NCI-H2029 (cell line): ENCODE measurements at places on chromosomes 16 and 17.

DNA sequence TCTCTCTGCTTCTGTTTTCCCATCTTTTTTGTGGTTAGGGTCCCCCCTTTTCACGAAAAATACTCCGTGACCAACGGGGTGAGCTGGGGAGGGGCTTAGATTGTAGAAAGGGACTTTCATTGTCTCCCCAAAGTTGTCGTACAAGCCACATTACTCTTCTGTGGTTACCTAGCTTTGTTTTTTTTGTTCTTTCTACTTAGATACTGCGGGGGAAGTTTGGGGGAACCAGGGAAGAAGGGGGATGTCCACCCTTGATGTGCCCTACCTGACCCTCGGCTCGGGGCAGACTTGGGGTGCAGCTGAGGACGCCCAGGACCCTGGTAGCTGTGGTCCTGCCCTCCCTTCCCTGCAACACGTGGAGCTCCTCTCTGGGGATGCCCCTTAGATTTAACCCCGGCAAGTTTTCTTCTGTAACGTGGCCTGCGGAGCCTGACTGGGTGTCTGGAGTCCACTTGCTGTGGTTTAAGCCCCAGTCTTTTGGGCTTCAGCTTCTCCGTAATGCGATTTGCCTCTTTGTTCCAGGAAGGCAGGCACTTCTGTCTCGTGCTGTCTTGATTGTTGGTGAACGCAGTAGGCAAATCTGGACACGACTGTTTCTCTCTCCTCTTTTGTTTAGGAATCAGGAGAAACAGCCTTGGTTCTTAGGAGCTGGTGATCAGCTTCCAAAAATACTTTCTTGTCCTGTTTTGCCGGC is 892 bp downstream of the ABCC1 start:
- no peak for DNase-seq

DNA sequence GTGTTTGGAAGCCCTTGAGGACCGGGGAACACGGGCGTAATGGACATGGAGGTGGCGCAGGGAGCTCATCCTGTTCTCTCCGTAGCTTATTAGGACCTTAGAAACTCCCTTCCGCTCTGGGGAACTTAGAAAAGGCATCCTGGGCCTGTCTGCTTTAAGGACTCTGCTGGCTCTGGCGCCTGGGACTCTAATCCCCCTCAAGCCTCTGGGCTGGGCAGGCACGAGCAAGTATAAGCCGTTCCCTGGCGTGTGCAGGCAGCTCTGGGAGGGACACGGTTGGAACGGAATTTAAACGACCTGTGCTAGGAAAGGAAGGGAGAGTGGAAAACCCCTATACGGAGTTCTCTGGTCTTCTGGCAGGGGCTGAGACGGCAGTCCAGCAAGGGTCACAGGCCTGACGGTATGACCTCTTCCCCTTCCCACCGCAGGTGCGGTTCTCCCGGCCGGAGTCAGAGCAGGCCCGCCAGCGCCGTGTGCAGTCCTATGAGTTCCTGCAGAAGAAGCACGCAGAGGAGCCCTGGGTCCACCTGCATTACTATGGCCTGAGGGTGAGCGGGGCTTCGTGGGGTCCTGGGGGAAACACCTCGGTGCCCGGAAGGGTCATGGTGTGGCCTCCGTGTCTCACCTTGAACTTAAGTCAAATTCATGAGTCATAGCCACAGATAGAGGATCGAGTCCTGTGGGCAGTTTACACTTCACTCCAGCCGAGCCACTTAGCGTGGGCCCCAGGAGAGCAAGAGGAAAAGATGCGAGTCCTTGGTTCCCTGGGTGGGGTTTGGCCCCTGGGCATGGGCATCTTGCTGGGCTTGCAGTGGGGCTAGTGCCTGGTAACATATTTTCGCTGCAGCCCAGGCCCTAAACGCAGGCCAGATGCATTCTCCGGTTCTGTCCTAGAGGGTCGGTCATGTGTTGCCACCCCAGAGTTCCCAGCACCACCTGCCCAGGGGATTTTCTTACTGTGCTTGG is 17.7 kb downstream of the POLR3E start:
- no peak for DNase-seq

- DNase-seq = no peak
Observed at GRCh38 chr16:12259651-12260050, 283.1 kb downstream of the SNX29 start.

DNA sequence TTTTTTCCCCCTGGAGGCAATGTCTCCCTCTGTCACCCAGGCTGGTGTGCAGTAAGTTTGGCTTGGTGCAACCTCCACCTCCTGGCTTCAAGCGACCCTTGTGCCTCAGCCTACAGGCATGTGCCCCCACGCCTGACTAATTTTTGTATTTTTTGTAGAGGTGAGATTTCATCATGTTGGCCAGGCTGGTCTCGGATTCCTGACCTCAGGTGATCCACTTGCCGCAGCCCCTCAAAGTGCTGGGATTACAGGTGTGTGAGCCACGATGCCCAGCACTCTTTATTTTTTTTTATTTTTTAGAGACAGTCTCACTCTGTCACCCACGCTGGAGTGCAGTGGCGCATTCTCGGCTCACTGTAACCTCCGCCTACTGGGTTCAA is 113.2 kb downstream of the ABCC6 start:
- no peak for DNase-seq

GRCh38 chr16:69440250-69440649 is 15.8 kb downstream of the CYB5B start:
- DNase-seq = no peak

- DNase-seq = no peak
Observed at GRCh38 chr17:76515274-76515949, 14.2 kb upstream of the RHBDF2 start.

GRCh38 chr17:2871205-2871604 is 75.0 kb downstream of the RAP1GAP2 start:
- no peak for DNase-seq

GRCh38 chr16:67162506-67163163 is 1.9 kb upstream of the HSF4 start:
- DNase-seq = no peak

DNA sequence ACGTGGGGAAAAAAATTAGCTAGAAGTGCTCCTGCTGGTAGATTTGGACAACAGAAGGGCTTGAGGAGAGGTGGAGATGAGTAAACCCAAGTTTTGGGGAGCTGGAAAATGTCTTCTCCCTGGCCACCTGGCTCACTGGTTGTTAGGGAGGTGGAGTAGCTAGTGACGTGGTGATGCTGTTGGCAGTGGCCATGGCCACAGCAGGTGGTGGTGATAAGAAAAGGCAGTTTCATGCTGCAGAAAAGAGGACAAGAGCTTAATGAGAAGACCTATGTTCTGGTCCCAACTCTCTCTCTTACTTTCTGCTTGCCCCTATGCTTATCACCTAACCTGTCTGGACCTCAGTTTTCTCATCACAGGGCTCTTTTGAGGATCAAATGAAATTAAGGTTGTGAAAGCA is 223.5 kb upstream of the N4BP1 start:
- no peak for DNase-seq

DNA sequence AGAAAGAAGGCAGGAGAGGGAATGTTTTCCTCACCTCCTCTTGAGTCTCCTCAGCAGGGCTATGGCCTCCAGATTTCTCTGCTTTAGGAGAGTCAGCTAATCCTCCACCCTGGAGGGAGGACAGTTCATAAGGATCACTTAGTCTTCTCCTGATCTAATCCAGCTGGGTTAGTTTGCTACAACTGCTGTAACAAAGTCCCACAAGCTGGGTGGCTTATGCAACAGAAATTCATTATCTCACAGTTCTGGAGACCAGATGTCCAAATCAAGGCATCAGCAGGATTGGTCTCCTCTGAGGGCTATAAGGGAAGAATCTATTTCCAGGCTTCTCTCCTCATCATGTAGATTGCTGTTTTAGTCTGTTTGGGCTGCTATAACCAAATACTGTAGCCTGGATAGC is 40.6 kb upstream of the XYLT1 start:
- no peak for DNase-seq

GRCh38 chr17:80955671-80956280 is 35.9 kb upstream of the CHMP6 start:
- no peak for DNase-seq

- no peak for DNase-seq
Observed at GRCh38 chr16:83271123-83271522, 536.7 kb upstream of the HSBP1 start.

GRCh38 chr16:66735891-66736290 is 15.5 kb downstream of the DYNC1LI2 start:
- DNase-seq = no peak

- no peak for DNase-seq
Observed at GRCh38 chr16:65116818-65117430, 4.9 kb downstream of the CDH11 start.

DNA sequence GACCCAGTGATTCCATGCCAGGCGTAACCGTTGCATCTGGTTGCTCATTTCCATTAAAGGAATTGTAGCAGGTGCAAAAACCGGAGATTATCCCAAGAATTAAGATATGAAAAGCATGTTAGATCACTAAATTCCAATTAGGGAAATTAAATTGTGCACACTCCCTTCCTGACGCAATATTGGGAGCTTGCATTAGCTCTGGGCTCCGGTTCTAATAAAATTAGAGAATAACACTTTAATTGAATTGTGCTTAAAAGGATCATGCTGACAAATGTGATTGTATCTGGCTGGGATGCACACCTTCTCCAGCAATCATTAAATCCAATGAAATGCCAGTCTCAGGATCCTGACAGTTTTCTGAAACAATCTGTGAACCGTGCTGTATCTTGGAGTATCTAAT is 38.1 kb downstream of the IRX5 start:
- no peak for DNase-seq

DNA sequence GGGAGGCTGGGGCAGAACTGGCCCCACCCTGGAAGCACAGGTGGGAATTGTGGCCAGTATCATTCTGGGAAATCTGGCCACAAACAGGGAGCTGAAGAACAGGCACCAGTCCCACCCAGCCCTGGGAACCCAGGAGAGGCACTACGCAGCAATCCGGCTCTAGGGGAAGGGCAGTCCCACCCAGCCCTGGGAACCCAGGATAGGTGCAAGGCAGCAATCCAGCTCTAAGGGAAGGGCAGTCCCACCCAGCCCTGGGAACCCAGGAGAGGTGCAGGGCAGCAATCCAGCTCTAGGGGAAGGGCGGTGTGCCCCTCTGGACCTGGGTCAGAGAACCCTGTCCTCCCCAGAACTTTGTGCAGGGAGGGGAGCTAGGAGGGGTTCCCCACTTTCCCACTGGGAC is 7.1 kb downstream of the DRC3 start:
- no peak for DNase-seq

- no peak for DNase-seq
Observed at GRCh38 chr17:50344731-50345365, 1.1 kb upstream of the XYLT2 start.

- DNase-seq = no peak
Observed at GRCh38 chr17:50675627-50676026, 32.1 kb downstream of the ANKRD40 start.

DNA sequence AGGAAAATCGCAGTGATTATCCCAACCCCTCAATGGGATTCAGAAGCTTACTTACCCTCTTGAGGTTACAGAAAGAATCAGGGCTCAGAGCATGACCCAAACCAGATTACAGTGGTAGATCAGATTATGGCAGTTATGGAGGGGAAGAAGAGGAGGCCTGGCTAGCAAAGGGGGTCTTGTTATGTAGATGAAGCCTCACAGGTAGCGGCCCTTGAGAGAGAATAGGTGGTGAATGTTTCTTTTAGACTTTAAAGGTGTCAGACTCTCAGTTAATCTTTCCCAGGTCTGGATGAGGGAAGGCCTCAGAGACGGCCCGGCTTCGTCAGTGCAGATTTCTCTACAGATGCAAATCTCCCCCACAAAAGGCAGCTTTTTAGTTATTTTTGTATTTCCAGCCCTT is 15.6 kb downstream of the RNF112 start:
- no peak for DNase-seq

DNA sequence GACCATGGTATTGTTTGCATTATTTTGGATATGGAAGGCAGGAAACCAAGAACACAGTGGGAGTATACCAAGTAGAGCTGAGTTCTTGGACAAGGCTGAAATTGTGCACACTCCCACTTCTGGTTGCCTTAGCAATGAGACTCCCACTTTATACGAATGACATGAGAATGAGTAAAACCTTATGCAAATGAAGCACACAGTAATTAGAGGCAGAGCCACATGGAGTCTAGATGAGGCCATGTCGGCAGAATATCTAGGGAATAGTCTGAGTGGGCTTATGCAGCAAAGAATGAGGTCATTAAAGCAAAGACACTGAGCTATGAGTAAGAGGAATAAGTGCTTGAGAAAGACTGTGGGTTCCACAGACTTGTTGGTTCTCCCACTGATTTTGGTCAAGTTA is 178.7 kb downstream of the GRIN2A start:
- DNase-seq = no peak

DNA sequence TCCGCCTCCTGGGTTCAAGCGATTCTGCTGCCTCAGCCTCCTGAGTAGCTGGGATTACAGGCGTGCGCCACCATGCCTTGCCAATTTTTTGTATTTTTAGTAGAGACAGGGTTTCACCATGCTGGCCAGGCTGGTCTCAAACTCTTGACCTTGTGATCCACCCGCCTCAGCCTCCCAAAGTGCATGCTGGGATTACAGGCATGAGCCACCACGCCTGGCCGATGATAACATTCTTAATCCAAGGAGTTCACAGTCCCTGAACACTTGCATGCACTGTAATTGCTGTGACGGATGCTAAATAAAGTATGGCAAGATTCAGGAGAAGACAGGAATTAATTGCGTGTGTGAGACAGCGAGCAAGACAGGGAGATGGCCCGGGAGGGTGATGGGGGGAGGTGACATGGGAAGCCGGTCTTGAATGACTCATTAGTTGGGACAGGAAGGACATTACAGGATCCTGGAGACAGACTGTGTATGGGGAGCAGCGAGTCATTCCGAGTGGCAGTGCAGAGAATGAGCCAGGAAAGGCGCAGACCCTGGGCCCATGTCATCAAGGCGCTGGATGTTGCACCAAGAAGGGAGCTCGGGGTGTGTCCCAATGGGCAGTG is 6.7 kb downstream of the ABCA3 start:
- no peak for DNase-seq

GRCh38 chr17:1060991-1061390 is 64.1 kb downstream of the TIMM22 start:
- DNase-seq = no peak

- DNase-seq = no peak
Observed at GRCh38 chr16:51050377-51050706, 100.7 kb downstream of the SALL1 start.

DNA sequence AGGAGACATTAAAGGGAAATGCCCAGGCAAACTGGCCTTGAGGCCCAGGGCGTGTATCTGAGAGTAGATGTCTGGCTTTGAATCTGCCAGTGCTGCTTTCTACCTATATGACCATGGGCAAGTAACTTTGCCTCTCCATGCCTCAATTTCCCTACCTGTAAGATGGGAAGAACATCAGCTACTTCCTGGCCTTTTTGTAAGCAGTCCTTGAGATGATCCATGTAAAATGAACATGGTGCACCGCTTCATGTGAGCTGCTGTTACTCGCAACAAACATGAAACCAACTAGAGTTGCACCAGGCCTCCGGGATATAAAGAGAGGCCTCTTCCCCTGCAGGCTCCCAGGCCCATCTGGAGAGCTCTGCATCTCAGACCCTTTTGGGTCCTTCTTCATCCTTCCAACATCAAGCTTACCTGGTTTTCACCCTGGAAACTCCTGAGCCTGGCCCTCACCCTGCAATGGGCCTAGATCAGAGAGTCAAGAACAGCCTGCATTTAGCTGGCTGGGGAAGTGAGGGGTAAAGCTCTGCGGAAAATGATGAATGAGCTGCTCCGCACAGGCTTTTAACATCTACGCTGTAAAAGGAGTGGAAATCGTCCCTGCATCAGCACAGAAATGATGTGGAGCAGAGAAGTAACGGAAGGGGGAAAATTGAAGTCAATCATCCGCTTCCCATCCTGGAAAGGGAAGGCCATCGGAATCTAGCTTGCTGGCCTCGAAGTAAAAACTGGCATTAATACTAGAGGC is 2.3 kb upstream of the MYH11 start:
- DNase-seq = no peak

- no peak for DNase-seq
Observed at GRCh38 chr16:1345087-1345486, 6.6 kb downstream of the TSR3 start.
